ENCODE measurements at places on chromosomes 2 and 18.
A peak's percentile ranks its signal among the peaks of the same experiment; 100 is the strongest.

GRCh38 chr18:31490387-31490786 is 7.6 kb upstream of the DSG2 start:
- no peak for DNase-seq

GRCh38 chr2:160557903-160558302 is 64.3 kb upstream of the RBMS1 start:
- DNase-seq: no peak

GRCh38 chr18:24546307-24546706 is 85.9 kb downstream of the HRH4 start:
- no peak for DNase-seq

DNA sequence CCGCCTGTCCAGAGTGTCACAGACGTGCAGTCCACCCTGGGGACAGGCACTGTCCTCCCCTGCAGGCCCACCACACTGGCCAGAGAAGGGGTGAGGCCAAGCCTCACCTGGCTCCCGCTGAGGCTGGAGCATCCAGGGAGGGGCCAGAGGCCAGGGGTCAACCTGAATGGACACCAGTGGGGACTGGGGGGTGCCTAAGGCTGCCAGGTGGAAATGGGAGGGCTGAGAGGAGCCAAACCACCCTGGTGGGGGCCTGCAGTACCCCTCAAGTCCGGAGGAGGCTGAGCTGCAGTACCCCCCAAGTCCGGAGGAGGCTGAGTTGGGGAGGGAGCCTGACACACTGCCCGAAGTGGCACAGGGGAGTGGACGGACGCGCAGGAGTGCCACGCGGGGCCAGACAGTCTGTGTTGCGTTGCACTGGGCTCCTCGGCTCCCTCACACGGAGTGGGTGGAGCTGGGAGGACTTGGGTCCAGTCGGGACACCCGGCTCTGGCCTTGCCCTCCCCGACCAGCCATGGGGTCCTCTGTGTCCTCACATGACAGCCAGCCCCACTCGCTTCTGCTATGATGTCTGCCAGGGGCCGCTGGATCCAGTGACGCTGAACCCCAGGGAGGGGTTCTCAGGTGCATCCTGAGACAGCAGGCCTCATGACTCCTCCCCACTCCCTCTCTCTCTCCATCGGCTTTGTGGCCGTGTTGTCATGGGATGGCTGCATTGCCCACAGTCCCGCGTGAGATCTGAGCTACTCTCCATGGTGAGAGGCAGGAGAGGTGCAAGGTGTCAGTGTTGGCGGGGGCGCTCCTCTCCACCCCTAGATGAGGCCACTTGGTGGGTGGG is 22.3 kb upstream of the GPC1 start:
- peak; percentile 9 for DNase-seq

- no peak for DNase-seq
These were observed 15.5 kb upstream of the ARL5A start for GRCh38 chr2:151843691-151844061.

DNA sequence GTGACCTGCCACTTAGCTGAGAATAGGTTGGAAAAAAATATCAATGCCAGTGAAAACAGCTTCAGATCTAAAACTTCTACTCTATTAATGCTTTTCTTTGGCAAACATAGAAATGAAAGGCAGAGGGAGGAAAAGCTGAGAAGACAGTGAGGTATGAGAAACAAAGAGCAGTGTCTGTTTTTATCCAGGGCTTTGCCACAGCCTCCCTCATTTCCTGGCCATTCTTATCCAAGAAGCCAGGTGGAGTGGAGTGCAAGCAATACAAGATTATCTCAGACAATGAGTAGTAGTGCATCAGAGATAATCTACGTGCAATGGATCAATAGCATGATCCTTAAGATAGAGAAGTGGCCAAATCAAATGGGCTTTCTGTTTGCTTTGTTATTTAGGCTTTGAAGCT is 808.7 kb upstream of the PIK3C3 start:
- no peak for DNase-seq

- no peak for DNase-seq
These were observed 28.8 kb downstream of the SH3BP4 start for GRCh38 chr2:234980451-234981187.

GRCh38 chr2:119775102-119775501 is 15.4 kb downstream of the PTPN4 start:
- no peak for DNase-seq

GRCh38 chr18:42174909-42175308 is 219.9 kb downstream of the PIK3C3 start:
- DNase-seq: no peak

DNA sequence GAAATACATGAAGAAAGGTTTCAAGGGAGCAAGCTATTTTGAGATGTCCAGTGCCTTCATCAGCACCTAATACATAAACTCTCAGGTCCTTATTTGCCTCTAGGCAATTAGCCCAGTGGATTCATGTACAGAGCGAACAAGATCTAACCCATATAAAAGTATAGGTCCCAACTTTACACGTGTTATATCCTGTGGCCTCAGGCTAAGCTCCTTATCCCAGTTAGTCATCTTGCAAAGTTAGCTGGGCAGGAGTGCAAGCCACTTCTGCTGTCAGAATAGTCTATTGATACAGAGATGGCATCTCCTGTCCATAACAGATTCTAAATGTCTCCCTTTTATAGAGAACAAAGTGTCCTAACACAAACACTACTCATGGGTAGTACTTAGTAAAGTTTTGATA is 203.9 kb upstream of the PIK3C3 start:
- no peak for DNase-seq

DNA sequence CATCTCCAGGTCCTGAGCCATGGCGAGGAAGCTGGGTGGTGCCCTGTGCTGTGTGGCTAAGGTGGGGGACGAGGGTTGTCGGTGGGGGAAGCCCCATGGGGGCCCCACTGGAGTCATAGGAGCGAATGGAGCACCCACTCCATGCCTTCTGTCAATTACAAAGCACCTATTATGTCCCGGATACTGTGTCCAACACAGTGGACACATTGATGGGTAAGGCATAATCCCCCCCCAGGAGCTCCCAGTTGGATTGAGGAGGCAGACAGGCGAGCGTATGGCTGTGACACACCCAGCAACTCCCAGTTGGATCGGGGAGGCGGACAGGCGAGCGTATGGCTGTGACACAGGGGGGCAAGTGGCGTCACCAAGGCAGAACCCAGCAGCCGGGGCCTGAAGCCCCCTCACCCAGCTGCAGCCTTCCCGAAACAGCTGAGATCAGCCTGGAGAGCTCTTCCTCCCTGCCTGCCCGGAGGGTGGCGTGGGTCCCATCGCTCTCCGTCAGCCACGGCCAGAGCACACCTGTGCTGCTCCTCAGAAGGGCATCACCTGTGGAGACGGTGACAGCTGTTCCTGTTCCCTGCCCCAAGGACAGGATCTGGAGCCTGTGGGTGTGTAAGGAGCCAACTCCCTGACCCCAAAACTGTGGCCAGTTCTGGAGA is 69.6 kb downstream of the HPCAL1 start:
- DNase-seq: no peak

GRCh38 chr2:233064530-233065199 is 4.5 kb downstream of the INPP5D start:
- DNase-seq: no peak

DNA sequence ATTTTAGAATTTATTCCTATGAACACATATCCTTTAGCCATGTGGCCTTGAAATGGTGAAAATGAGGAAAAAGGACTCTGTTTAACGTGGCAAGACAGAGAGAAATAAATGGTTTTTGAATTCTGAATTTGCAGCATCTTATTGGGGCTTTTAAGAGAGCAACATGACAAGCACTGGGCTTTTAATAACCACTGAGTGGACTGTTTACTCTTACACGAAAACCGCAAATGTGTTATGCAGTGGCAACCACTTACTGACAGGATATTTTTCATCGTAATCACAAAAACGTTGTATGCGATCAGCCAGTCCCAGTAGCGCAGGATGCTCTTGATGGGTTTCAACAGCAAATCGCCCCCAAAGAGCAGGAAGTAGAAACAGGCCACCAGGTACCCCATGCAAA is 226.6 kb downstream of the NAPG start:
- DNase-seq: no peak

- DNase-seq: no peak
These were observed 115.4 kb upstream of the PKDCC start for GRCh38 chr2:41932241-41933045.

- DNase-seq: no peak
These were observed 1073.3 kb upstream of the CDH2 start for GRCh38 chr18:29250259-29250658.

DNA sequence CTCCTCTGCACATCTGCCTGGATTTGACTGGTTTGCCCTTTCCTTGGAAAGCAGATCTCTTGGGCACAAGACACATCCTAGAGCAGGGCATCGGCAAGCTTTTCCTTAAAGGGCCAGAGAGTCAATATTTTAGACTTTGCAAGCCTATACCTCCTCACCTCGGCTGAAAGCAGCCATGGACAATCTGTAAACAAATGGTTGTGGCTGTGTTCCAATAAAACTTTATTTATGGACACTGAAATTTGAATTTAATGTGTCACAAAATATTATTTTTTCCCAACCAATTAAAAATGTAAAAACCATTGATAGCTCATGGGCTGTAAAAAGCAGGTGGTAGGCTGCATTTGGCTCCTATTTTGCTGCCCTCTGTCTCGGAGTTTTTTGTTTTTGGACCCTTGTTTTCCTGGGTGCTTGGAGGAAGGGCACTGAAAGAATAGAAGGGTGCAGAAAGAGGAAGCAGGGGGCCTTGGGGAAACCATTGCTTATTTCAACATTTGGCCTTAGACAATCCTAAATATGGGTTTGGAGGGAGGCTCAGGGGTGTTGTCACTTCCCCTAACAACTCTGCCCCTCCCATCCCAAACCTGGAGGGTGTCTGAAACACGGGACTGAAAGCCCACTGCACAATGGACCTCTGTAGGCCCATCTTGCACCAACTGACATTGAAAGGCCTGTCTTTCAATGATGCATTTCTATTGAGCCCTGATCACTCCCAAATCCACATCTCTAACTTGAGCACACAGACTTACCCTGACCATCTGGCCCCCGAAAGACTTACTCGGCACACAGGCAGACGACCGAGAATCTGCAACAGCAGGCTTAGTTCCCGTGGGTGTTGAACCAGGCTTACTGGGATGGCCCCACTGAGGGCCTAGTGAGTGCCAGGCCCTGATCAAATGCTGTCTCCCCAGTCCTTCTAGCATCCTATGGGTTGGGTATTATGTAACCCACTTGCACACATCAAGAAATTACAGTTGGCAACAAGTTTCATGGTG is 7.1 kb upstream of the ZFP36L2 start:
- no peak for DNase-seq

GRCh38 chr2:233456111-233456510 is 101.8 kb downstream of the DGKD start:
- DNase-seq: no peak

- peak; percentile 69 for DNase-seq
These were observed at the start of gene IRS1 for GRCh38 chr2:226799211-226799975. Gene IRS1, minus strand, starts transcription at chr2:226799820. Its CDS starts 1,082 bp downstream, at chr2:226798738.

DNA sequence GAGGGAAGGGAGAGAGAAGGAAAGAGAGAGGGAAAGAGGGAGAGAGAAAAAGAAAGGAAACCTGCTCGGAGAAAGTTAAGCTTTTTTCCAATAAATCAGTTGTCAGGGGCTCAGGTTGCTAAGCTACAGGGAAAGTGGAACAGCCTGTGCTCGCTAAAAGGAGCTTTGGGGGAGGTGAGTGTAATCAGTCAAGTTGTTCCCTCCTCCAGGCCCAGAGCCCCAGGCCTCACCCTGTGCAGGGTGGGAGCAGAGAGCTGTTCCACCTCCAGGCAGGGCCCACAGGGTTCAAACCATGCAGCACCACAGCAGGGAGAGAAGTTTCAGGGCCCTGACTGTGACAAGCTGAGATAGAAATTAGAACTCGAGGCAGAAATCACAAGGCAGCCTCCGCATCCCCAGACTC is 56.4 kb upstream of the PPP1CB start:
- no peak for DNase-seq

DNA sequence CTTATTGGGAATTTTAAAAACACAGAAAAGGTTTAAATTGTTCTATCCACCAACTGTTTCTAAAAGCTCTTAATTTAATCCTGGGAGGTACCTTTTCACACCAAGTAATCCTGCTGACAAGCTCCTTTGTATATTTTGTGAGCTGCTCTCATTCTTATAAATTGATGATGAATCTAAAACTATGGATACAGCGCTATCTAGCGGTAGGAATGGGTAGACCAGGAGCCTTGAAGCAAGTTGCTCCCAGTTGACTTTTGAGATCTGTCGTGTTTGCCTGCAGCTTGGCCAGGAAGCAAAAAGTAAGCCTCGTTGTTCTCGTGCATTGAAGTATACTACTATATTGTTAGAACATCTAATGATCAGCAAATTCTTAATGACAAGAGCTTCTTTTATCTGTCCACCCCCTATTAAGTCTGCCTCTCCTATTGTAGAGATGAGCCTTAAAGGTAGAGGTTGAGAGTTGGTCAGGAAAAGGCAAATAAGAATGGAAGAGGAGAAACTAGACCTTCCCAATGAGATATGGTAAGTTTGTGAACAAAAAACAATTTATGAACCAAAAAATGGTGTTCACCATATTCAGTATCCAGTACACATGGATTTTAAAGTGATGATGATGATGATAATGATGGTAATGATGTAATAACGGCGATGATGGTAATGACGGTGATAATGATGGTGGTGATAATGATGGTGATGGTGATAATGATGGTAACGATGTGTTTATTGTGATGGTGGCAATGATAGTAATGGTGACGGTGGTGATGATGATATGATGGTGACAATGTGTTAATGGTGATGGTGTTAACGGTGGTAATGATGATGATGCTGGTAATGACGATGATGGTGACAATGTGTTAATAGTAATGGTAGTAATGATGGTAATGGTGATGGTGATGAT is 212.1 kb upstream of the NCKAP5 start:
- DNase-seq: no peak

DNA sequence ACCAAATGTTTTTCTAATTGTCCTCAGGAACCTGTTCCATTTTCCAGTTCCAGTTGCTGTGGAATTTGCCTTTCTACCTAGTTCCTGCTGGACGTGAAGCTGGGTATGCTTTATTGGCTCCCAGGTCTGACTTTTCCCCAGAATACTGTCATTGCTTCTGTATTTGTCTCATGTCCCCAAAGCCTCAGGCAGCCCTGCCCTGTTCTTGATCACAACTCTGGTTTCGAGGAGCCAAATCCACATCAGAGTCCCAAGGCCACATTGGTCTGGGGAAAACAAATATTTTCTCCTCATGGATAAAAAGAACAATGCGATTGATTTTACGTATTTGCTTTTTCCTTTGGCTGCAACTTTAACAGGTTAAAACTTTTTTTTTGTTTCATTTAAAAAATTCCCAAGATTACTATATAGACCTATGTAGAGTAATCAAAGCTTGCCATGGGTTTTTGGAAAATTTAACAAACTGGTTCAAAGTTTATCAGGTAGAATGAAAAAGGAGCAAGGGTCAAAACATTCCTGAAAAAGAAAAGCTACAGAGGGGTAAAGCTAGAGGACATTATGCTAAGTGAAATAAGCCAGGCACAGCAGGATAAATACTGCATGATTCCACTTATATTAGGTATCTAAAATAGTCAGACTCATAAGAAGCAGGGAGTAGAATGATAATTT is 85.2 kb downstream of the MDH1 start:
- DNase-seq: no peak

DNA sequence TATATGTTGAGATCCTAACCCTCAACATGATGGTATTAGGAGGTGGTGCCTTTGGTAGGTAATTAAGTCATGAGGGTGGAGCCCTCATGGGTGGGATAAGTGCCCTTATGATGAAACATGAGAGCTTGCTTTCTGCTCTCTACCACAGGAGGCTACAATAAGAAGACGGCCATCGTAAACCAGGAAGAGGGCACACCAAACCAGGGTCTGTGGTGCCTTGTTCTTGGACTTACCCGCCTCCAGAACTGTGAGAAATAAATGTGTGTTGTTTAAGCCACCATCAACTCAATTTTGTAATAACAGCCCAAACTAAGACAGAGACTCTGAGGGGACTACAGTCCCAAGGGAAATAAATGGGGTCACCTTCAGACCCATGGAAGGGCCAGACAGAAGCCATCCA is 52.3 kb downstream of the IRS1 start:
- DNase-seq: no peak

All from activated naive CD4-positive, alpha-beta T cell treated with anti-CD3 and anti-CD28 coated beads, Interleukin-2, amount 50 U/mL, for 16 hours (primary cell).